ENCODE measurements at places on chromosomes 5 and 9. TPM values are rescaled to one million over a fixed set of nuclear protein-coding genes. Genes with fewer than 3 reads are reported as not detected.

Gene WDR31
- total RNA-seq: 5.3 TPM

Gene FAM153A
- total RNA-seq: 4.6 TPM

Gene RASGRF2
- total RNA-seq: 13.4 TPM

Gene SNCAIP
- 48.2 TPM for total RNA-seq

Gene PTGER4
- total RNA-seq: 5.5 TPM

Gene RHOBTB3
- total RNA-seq: 250 TPM

Gene PAX5
- 0.46 TPM for total RNA-seq

Data from diencephalon (tissue), 1 donor.